ENCODE measurements at places on chromosomes 1 and 21. TPM values are rescaled to one million over a fixed set of nuclear protein-coding genes. Genes with fewer than 3 reads are reported as not detected.

OR6K3 gene
- total RNA-seq, result not detected

LDLRAD2 gene
- total RNA-seq, result not detected

TNNI3K gene
- total RNA-seq, result not detected

KIF21B gene
- total RNA-seq, result 0.61 TPM

MARK1 gene
- total RNA-seq, result 8.7 TPM

PGLYRP4 gene
- not detected for total RNA-seq

ASCL5 gene
- total RNA-seq, result not detected

LCE3D gene
- not detected for total RNA-seq

ARTN gene
- total RNA-seq, result 3.0 TPM

HMCN1 gene
- total RNA-seq, result 37.6 TPM

GRCh38 chr1:175787881-175788280 is 44.5 kb upstream of the TNR start:
- no peak overlapping the region for H3K4me3 ChIP-seq
- DNase-seq, result no peak
- no peaks in the 10 kb centered on the region for H3K36me3 ChIP-seq
- no peak overlapping the region for H3K27ac ChIP-seq
- no peaks in the 10 kb centered on the region for H3K4me1 ChIP-seq

- H3K4me3 ChIP-seq, result no peak overlapping the region
- H3K27me3 ChIP-seq, result no peaks in the 10 kb centered on the region
- no peaks in the 10 kb centered on the region for H3K36me3 ChIP-seq
Observed at GRCh38 chr1:153869486-153869885, 53.3 kb downstream of the GATAD2B start.

- DNase-seq, result peak; percentile 50
- no peak overlapping the region for H3K4me3 ChIP-seq
- peaks cover 61% of the 10 kb centered on the region for H3K36me3 ChIP-seq
Observed at GRCh38 chr21:34801519-34802132, 132.8 kb downstream of the CLIC6 start.

DNA sequence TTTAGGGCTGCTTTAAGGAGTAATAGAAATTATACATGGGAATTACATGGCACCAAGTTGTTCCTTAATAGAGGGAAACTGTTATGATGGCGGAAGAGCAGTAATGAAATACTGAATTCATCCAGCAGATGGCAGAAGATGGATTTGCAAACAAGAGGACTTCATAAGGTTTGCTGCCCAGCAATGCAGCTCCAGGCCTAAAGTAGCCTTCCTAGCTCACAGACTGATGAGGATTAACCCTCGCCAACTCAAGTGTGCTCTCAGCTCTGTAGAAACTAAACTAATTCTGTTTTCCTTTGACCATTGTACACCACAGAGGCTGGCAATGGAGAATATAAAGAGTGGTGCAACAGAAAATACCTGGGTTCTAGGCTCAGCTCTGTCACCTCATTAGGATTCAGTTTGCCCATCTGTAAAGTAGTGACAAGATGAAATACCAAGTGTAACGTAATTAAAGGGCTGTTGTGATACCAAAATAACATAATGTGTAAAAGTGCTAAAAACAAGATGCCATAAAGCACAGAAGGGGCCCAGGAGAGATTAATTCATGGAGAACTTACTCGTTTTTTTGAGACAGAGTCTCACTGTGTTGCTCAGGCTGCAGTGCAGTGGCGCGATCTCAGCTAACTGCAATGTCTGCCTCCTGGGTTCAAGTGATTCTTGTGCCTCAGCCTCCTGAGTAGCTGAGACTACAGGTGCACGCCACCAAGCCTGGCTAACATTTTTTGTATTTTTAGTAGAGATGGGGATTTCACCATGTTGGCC is 102.4 kb upstream of the SERBP1 start:
- H3K4me1 ChIP-seq, result peaks cover 21% of the 10 kb centered on the region
- H3K4me3 ChIP-seq, result no peak overlapping the region
- DNase-seq, result peak; percentile 74
- no peak overlapping the region for H3K27ac ChIP-seq

DNA sequence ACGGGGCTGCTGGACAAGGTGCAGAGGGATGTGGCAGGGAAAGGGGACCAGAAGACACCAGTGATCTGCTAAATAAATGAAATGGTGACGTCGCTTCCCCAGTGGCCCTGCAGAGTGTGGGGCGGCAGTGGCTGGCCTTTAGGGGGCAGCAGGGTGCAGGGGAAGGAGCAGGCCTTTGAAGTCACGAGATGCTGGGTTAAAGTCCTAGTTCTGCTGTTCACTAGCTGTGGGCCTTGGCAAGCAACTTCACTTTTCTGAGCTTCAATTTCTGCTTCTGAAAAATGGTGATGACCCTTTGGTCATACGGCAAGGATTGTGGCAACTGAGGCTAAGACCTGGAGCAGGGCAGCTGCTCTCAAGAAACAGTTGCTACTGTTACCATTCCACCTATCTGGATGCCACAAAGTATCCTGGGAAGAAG is 9.2 kb upstream of the GALE start:
- no peaks in the 10 kb centered on the region for H3K36me3 ChIP-seq
- H3K4me1 ChIP-seq, result no peaks in the 10 kb centered on the region
- peak; percentile 85 for DNase-seq
- no peaks in the 10 kb centered on the region for H3K27me3 ChIP-seq
- H3K27ac ChIP-seq, result no peak overlapping the region

DNA sequence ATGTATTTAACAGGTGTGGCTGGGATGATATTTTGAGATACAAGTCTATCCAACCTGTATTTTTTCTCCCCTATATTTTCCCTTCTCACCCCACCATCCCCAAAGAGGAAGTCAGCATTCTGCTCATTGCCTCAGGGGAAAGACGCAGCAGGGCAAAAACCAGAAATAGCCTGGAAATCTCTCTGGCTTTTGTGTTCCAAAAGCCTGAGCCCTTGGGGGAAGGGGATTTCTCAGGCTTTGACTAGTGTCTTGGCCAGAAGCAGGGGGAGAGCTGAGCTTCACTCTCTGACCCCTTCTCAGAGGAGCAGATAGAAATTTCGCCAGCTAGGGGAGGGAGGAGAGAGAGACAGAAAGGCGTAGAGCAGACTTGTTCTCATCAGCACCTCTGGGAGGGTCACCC is 244.7 kb downstream of the RRAGC start:
- no peaks in the 10 kb centered on the region for H3K36me3 ChIP-seq
- H3K4me1 ChIP-seq, result peaks cover 14% of the 10 kb centered on the region
- no peak for DNase-seq
- no peaks in the 10 kb centered on the region for H3K27me3 ChIP-seq
- peak overlapping the region; percentile 34 for H3K27ac ChIP-seq

GRCh38 chr1:53326088-53326597 is 1.7 kb downstream of the LRP8 start:
- H3K4me3 ChIP-seq, result peak overlapping the region; percentile 68
- H3K27ac ChIP-seq, result peak overlapping the region; percentile 75
- peak; percentile 97 for DNase-seq
- no peaks in the 10 kb centered on the region for H3K36me3 ChIP-seq
- H3K4me1 ChIP-seq, result no peaks in the 10 kb centered on the region

DNA sequence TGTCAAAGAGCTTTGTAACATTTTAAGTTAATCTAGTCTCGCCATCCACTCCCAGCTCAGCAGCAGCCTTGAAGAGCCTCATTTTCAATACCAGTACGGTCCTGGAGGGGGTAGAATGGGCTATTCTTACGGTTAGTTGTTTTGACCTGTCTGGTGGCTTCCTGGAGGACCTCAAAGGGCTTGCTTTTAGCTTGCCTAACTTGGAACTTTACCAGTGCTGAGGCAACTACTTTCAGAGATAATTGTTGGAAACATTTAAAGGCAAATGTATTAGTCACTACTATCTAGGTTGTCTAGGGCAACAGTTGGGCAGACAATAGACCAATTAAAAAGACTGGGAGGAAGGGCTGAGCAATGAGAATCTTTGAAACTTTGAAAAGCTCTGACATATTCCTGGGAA is 56.0 kb downstream of the TTLL7 start:
- no peaks in the 10 kb centered on the region for H3K27me3 ChIP-seq
- H3K4me3 ChIP-seq, result no peak overlapping the region
- no peaks in the 10 kb centered on the region for H3K4me1 ChIP-seq
- H3K27ac ChIP-seq, result no peak overlapping the region

DNA sequence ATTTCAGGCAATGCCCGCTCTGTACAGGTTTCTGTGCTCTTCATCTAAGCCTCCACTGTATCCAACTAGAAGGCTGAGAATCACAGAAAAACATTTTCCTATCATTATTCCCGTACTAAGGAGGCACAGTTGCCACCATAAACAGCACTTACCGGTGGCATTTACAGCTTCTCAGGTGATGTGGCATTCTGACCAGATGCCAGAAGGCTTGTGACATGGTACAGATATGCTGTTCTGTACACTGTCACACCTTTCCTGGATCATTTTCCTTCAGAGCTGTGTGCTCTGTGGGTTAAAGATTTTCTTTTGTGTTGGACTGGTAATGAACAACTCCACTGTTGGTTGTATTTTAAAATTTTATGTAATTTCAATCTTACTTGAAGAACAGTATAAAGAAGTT is 4.0 kb upstream of the UAP1 start:
- H3K27me3 ChIP-seq, result no peaks in the 10 kb centered on the region
- no peaks in the 10 kb centered on the region for H3K4me1 ChIP-seq
- no peak overlapping the region for H3K27ac ChIP-seq
- no peak overlapping the region for H3K4me3 ChIP-seq
- DNase-seq, result no peak

DNA sequence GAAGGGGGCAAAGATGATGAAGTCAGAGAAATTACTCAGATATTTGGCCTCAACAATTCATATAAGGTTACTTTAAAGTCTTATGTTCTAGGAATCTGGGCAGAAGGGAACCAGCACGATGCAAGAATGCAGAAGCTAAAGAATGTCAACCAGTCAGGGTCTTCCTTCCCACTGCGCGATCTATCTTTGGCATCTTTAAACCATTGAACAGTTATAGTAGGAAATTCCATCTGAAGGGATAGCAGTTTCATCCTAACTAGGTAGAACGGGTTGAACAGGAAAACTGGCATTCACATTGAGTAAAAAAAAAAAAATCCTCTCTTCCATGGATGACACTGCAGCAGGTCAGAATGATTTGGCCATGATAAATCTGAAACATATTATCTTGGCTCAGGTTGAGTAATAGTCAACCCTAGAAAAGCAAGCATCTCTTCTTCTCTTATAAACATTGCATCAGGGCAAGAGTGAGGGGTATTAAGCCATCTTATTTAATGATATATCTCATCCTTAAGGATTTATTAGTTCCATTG is 6.3 kb downstream of the CRCT1 start:
- no peak for DNase-seq
- no peaks in the 10 kb centered on the region for H3K4me1 ChIP-seq
- H3K4me3 ChIP-seq, result no peak overlapping the region
- H3K27ac ChIP-seq, result no peak overlapping the region
- H3K36me3 ChIP-seq, result no peaks in the 10 kb centered on the region

GRCh38 chr1:192700834-192701271 is 64.9 kb downstream of the RGS13 start:
- H3K4me3 ChIP-seq, result no peak overlapping the region
- H3K27ac ChIP-seq, result no peak overlapping the region
- DNase-seq, result no peak
- H3K36me3 ChIP-seq, result no peaks in the 10 kb centered on the region

- peaks cover 6% of the 10 kb centered on the region for H3K27me3 ChIP-seq
- H3K4me3 ChIP-seq, result no peak overlapping the region
- H3K36me3 ChIP-seq, result no peaks in the 10 kb centered on the region
Observed at GRCh38 chr1:202237052-202237451, 43.5 kb downstream of the LGR6 start.

GRCh38 chr1:48761411-48761810 is 15.3 kb downstream of the BEND5 start:
- no peak overlapping the region for H3K4me3 ChIP-seq
- no peaks in the 10 kb centered on the region for H3K4me1 ChIP-seq
- DNase-seq, result no peak
- no peaks in the 10 kb centered on the region for H3K27me3 ChIP-seq
- H3K36me3 ChIP-seq, result peaks cover 5% of the 10 kb centered on the region

GRCh38 chr1:179589509-179589908 is 2.1 kb upstream of the TDRD5 start:
- H3K27ac ChIP-seq, result no peak overlapping the region
- H3K4me3 ChIP-seq, result no peak overlapping the region
- no peaks in the 10 kb centered on the region for H3K36me3 ChIP-seq

- H3K27ac ChIP-seq, result no peak overlapping the region
- no peaks in the 10 kb centered on the region for H3K4me1 ChIP-seq
- no peaks in the 10 kb centered on the region for H3K36me3 ChIP-seq
- H3K4me3 ChIP-seq, result no peak overlapping the region
Observed at GRCh38 chr1:6471086-6471969, 5.4 kb upstream of the TNFRSF25 start.

GRCh38 chr1:212186427-212187207 is 98.6 kb upstream of the PPP2R5A start:
- no peaks in the 10 kb centered on the region for H3K36me3 ChIP-seq
- no peak overlapping the region for H3K4me3 ChIP-seq
- no peak overlapping the region for H3K27ac ChIP-seq

GRCh38 chr1:7970246-7970645 is 8.7 kb downstream of the PARK7 start:
- H3K4me1 ChIP-seq, result no peaks in the 10 kb centered on the region
- no peak overlapping the region for H3K4me3 ChIP-seq
- peaks cover 75% of the 10 kb centered on the region for H3K36me3 ChIP-seq
- H3K27me3 ChIP-seq, result no peaks in the 10 kb centered on the region
- no peak overlapping the region for H3K27ac ChIP-seq
- no peak for DNase-seq

GRCh38 chr1:218479436-218480115 is 134.4 kb downstream of the TGFB2 start:
- H3K27ac ChIP-seq, result peak overlapping the region; percentile 90
- no peak overlapping the region for H3K4me3 ChIP-seq
- peak; percentile 47 for DNase-seq
- peaks cover 48% of the 10 kb centered on the region for H3K4me1 ChIP-seq
